ENCODE measurements at places on chromosomes 3 and 15.

GRCh38 chr3:6097021-6097420 is 763.9 kb upstream of the GRM7 start:
- DNase-seq: no peak

DNA sequence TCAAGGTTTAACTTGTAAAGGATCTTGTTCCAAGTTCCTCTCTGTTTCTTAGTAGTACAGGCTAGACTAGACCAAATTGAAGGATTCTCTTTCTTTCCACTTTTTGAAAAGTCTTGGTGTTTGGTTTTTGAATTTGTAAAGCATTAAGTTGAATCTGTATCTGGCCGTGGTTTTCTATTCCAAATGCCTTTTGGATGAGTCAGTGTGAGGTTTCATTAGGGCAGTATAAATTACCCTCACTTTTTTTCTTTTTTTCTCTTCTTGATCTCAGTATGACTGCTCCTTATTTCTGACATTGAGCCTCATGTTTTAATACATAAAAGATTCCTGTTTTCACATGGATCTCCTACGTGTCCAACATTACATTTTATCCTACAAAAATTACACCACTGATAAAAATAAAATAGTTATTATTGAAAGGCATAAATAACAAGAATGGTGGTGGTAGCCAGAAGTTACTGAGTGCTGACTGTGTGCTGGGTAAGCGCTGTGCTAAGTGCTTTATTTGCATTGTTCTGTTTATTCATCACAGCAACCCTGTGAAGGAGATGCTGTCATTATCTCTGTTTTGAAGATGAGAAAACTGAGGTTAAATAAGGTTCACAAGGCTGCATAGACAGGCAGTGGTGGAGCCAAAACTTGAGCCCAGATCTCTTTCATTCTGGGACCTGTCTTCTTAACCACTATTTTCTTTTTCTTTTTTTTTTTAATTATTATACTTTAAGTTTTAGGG is 48.3 kb downstream of the MITF start:
- no peak for DNase-seq

DNA sequence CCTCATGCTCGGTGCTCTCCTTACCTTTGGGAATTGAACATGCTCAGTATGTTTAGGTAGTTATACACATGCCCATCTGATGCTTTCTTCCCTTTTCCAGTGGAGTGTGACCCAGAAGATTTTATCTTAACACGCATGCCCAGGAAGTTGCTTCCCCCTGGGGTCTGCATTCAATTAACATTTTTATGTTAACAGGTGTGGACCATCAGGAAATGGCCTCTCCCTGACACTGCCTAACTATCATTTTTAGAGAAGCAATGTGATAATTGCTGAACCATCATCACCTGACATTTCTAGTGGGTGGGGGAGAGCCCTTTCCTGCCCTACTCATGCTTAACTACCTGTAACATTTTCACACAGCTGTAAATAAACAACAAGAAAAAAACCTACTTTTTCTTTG is 55.1 kb upstream of the TGFBR2 start:
- no peak for DNase-seq

- no peak for DNase-seq
Measured at GRCh38 chr3:185760550-185760949, 64.3 kb downstream of the IGF2BP2 start.
